Left colon (tissue), 2 donors: ENCODE measurements at places on chromosomes 12 and 14.

DNA sequence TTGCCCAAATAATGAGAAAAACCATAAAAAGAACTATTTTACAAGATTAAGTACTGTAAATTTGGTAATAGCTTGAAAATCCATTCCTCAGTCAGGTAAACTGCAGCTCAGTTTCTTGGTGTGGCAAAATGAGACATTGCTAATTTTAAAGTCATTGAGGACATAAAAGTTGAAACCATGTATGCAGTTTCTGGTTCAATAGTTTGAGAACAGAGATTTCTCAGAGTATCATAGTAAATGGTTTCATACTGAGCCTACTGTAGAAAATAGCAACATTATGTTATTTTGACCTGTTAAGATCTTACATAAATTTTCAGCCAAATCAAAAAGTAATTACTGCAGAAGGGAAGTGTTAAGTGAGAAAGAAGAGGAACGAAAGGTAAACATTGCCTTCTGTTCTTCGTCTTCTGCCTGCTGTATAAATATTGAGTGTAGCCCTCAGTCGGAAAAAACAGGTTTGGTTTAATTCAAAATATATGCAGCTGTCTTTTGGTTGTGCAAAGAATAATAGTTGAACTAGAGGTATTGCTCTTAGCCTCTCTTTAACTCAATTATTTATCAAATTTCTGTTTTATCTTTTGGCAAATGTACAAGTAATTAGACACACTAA lies 119.6 kb downstream of the SYNE2 start:
- no peak for DNase-seq

DNA sequence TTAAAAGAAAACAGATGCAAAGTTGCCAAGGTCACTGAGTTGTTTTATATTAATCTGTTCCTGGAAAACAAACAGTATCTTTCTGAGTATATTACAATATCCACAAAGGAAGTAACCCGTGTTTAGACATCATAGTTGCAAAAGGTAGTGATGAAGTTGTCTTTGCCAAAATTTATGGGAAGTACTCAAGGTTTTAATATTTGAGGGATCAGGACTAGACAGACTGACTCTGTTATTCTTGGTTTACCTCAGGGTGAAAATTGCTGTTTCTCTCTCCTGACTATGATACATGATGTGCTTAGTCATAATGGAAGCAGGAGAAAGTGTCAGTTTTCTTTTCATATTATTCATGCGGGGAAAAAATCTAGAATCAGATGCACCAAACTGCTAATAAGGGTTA lies 28.3 kb downstream of the TMEM233 start:
- no peak for DNase-seq

GRCh38 chr14:105474483-105475268 lies at the start of gene CRIP2:
TSS of gene CRIP2 (plus strand) at chr14:105474821. CDS start at chr14:105474863, 42 bp downstream.
- no peak for DNase-seq

GRCh38 chr14:34111505-34111904 lies 160.6 kb upstream of the EGLN3 start:
- DNase-seq: no peak
